8988T (cell line): ENCODE measurements at places on chromosomes 5 and 9.
A peak's percentile ranks its signal among the peaks of the same experiment; 100 is the strongest.

DNA sequence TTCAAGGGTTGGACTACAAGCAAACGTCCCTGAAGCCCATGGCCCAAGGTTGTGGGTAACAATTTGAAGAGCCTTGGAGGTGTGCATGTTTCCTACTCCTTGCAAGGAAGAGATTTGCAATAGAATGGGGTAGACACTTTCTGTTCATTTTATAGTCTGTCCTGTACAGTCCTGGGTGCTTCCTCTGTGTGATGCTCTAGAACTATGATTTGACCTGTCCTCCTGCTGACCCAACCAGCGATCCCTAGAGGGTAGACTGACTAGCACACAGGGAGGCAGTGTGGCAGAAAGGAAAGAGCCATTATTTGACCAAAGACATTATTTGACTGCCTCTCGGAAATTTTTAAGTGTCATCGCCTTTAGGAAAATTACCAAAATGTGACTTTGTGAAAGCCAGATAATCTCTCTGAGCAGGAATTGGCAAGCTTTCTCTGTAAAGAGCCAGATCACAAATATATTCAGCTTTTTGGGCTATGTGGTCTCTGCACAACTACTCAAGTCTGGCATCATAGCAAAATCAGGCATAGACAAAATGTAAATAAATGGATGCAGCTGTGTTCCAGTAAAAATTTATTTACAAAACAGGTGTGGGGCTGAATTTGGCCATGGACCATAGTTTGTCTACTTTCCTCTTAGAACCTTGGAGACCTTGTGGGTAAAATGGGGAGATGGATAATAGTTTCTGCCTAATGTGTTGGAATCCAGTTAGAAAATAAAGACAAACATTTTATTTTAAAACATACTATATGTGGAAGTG lies 106.8 kb downstream of the DMRT2 start:
- no peak for DNase-seq

GRCh38 chr5:32711681-32712480 lies 760 bp downstream of the NPR3 start:
- DNase-seq, result peak; percentile 21

- no peak for DNase-seq
Measured at GRCh38 chr9:121326130-121326838, 43.8 kb downstream of the STOM start.

- DNase-seq, result no peak
Measured at GRCh38 chr9:22097707-22098106, 88.6 kb upstream of the CDKN2B start.

GRCh38 chr9:3035579-3036332 lies 191.9 kb upstream of the PUM3 start:
- DNase-seq, result no peak

- DNase-seq, result no peak
Measured at GRCh38 chr5:82816926-82817325, 260.3 kb downstream of the TMEM167A start.

DNA sequence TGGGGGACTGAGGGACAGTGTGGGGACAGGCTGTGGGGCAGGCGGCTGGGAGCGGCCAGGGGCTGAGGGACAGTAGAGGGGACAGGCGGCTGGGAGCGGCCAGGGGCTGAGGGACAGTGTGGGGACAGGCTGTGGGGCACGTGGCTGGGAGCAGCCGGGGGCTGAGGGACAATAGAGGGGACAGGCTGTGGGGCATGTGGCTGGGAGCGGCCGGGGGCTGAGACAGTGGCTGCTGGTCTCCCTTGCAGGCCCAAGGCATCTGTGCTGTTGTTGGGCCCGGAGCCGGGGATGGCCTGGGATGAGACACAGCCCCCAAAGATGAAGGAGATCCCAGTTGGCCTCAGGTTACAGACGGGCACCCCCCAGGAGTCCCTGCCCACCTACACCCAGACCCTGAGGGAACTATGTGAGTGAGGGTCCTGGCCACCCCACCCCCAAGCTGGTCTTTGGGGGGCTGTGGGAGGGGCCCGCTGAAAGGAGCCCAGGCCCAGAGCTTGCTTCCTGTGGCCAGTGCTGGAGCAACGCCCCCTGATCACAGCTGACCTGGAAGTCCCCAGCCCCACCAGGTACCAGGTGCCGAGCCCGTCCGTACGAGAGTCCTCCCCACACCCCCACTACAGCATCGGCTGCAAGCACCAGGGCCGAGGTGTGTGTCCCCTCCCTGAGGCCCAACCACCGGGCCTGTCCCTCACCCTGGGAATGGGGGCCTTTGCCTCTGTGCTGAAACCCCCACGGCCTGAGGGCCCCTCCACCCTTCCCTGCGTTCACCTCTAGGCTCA lies 593 bp downstream of the STPG3 start:
- DNase-seq, result no peak

DNA sequence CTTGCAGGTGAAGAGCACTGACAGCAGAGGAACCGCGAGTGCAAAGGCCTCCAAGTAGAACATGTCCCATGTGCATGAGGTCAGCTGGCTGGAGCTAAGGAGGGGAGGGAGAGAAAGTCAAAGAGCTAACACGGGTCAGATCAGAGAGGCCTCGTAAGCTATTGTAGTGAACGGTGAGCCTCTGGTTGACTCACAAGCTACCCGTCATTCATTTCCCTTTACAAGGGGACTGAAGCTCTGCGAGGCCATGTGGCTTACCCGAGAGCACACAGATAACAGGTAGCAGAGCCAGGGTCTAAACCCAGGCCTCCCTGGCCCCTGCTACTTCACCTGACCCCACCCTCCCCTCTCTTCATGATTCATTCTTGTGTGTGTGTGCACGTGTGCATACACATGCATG lies 152.7 kb upstream of the ADRA1B start:
- no peak for DNase-seq

DNA sequence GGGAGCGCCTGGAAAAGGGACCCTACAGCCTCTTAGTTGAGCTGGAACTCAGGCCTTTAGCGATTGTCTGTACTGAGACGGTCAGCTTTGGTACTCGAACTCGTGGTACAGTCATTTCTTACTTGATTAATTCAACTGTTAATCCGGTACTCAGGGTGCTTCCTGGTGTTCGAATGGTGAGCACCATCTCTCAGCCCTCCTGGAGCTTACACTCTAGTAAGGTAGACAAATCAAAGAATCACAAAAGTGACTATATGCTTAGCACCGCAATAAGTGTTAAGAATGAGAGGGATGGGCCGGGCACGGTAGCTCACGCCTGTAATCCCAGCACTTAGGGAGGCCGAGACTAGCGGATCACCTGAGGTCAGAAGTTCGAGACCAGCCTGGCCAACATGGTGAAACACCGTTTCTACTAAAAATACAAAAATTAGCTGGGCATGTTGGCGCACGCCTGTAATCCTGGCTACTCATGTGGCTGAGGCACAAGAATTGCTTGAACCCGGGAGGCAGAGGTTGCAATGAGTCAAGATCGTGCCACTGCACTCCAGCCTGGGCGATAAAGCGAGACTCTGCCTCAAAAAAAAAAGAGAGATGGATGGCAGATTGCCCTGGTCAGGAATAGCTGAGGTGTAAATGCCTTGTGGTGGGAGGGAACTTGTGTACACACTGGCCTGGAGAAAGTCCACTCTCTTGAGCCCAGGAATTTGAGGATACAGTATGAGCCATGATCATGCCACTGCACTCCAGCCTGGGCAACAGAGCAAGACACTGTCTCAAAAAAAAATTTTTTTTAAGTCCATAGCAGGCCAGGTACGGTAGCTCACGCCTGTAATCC lies 981 bp downstream of the TCOF1 start:
- DNase-seq, result no peak

DNA sequence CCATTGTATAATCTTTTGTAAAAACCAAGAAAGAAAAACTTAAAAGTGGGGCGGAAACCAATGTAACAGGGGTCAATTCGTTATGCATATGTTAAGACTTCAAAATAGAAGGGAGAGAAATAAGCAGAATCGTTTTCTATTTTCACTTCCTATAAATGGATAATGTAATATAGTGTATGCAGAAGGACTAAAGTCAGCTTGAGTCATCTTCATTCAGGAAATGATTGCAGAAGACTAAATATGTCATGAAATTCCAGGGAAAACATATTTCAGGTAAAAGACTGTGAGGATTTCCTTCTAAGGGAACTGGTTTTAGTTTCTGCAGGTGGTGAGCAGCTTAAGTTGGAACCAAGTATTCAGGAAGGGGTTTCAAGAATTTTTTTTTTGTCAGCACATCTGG lies 753.3 kb downstream of the IRX1 start:
- DNase-seq, result no peak

GRCh38 chr5:66012271-66012670 lies 85.9 kb downstream of the ERBIN start:
- no peak for DNase-seq

DNA sequence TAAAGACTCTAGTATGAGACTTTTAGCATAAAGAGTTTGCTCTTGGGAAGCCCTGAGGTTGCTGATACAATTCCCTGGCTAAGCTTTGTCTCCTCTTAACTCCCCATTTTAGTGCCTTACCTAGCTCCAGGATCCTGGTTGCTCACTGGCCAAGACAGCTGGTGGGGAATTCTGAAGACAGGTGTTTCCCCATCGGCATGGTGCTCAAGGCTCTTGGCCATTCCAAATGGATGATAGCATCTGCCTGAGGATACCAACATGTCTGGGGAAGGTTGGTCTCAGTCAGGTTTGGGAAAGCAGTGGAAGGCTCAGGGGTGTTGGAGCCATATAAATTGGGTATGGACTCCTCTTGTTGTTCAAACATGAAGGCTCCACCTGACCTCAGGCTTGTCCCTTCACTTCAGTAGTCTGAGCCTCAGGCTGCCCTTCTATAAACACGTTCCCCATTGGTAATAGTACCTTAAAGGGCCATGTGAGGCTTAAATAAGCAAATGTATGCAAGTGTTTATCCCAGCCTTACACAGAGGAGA lies 44.5 kb upstream of the CXCL14 start:
- DNase-seq, result no peak

GRCh38 chr5:144549580-144549979 lies 378.9 kb downstream of the KCTD16 start:
- no peak for DNase-seq

DNA sequence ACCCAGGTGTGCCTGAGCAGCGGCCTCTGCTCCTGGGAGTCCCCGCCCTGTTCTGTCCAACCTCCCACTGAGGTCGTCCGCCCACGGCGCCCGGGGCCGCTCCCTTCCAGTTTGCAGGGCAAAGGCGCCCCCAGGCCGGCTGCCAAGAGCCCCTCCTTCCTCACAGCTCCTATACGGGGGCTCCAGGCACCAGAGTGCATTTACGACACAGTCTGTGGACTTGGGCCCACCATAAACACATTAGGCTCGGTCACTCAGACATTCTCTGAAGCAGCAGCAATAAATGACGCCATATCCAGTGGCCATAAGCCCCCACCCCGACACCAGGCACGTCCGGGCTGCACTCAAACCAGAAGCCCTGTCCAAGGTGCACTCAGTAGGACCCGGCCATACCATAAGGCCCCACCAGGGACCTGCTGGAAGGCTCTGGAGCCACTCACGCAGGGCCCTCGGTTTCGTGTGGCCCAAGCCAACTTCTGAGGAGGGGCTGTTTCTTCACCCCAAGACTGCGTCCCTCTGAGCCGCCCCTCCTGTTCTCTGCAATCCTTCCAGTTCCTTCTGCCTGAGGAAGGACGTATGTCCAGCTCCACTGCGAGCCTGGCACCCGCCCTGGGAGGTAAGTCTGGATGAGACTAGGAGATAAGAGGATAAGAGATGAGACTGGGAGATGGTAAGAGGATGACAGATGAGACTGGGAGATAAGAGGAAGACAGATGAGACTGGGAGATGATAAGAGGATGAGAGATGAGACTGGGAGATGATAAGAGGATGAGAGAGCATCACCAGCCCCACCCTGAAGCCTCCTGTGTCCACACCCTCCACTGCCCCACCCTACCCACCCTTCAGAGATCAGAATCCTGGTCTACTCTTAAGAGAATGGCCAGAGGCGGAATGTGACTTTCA lies 26.7 kb downstream of the SLC6A18 start:
- DNase-seq, result no peak

GRCh38 chr9:136352682-136353081 lies 10.9 kb downstream of the DNLZ start:
- DNase-seq, result no peak

GRCh38 chr5:113379936-113380806 lies 54.6 kb downstream of the TSSK1B start:
- DNase-seq, result no peak

DNA sequence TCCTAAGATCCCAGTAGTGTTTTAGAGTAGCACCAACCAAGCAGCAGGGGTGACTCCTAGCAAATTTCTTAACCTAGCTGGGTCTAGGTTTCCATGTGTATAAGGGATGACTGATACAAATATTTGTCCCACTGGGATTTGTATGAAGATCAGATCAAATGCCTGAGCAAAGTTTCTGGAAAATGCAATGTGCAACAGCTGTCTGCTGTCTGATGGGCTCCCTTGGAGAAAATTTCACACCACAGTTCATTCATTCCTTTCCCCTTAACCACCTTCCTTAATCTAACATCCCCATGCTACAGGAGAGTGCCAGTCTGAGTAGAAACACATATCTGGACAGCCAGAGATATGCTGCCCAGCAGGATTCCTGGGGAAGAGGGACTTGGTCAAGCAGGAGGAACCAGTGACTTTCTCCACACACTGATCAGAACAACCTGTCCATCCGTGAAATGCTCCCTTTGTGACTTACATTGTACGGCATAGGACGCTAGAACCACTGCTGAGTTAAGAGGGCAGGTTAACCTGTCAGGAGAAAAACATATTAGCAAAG lies 53.3 kb downstream of the PTPN3 start:
- no peak for DNase-seq
